ENCODE measurements at places on chromosomes 3 and 15. TPM values are rescaled to one million over a fixed set of nuclear protein-coding genes. Genes with fewer than 3 reads are reported as not detected.

DNA sequence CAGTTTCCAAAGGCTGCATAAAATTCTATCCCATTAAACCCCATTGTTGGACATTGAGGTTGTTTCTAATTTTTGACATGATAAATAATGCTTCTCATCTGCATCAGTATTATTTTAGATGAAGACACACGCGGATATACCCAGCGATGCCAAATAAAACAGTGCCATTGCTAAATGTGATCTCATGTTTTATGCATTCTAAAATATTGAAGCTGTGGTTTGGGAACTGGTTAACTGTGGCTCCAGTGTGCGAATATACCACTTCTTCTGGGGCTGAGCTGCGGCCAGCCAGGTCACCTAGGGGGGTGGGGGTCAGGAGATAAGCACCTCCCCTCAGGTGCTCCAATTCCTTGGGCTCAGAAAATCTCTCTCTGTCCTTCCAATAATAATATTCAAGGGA, 230.0 kb downstream of the ADAMTS9 start:
- H3K4me3 ChIP-seq, result no peak overlapping the region
- H3K27me3 ChIP-seq, result no peaks in the 10 kb centered on the region
- no peak for DNase-seq
- no peaks in the 10 kb centered on the region for H3K4me1 ChIP-seq

DNA sequence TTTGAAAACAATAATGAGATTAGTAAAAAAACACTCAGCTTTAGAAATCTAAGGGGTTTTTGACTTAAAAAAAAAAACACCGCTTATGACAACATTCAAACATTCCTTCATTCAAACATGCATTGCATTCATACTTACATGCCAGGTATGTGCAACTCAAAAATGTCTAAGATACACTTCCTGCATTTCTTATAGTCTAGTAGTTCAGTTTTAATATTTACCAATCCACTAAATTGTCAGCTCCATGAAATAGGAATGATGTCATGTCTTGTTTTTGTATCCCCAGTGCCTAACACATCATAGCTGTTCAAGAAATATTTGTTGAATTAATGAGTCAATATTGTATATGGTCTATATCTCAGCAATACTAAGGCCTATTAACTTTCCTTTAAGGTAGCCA, 51.7 kb downstream of the EIF4E3 start:
- H3K27ac ChIP-seq, result no peak overlapping the region
- no peaks in the 10 kb centered on the region for H3K27me3 ChIP-seq
- DNase-seq, result no peak

DNA sequence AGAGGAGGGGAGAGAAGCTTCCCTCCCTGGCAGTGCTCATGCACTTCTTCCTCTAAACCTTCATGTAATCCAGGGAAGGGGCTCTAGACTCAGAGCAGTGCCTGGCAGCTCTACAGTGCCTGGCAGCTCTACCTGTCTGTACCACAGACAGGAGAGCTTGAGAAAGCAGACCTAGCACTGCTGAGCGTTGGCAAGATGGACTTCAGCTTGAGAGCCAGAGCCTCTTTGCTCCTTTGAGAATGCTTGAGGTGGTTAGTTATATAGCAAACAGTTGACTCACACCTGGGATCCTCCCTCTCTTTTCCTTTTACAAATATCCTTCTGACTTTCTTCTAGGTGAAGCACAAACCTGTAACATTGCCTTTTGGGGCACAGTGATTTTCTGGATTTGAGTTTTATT, 20.9 kb downstream of the FBXO22 start:
- H3K36me3 ChIP-seq, result no peaks in the 10 kb centered on the region
- H3K27ac ChIP-seq, result no peak overlapping the region
- no peak for DNase-seq
- no peaks in the 10 kb centered on the region for H3K27me3 ChIP-seq

- DNase-seq, result no peak
- no peak overlapping the region for H3K4me3 ChIP-seq
- H3K36me3 ChIP-seq, result peaks cover 14% of the 10 kb centered on the region
- H3K27ac ChIP-seq, result peak overlapping the region; percentile 38
- H3K4me1 ChIP-seq, result peaks cover 32% of the 10 kb centered on the region
Measured at GRCh38 chr3:71025516-71025915, 558.0 kb downstream of the FOXP1 start.

DNA sequence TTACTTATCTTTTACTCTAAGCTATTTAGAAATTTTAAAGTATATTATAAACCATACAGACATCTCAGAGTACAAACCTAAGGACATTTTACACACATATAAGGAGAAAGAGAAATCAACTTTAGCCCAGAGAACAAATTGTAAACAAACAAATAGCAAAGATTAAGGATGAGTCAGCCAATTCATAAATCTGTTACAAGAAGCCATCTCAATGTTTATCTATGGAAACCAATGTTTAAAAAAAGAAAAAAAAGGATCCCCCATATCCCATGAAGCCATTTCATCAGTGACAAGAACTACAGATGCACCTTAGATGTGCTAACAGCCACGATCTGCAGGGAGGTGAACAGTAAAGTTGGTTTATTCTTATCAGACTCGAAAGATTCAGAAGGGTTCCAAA, 437.1 kb downstream of the SHQ1 start:
- DNase-seq, result no peak
- H3K36me3 ChIP-seq, result no peaks in the 10 kb centered on the region
- H3K4me3 ChIP-seq, result no peak overlapping the region
- no peaks in the 10 kb centered on the region for H3K27me3 ChIP-seq

DNA sequence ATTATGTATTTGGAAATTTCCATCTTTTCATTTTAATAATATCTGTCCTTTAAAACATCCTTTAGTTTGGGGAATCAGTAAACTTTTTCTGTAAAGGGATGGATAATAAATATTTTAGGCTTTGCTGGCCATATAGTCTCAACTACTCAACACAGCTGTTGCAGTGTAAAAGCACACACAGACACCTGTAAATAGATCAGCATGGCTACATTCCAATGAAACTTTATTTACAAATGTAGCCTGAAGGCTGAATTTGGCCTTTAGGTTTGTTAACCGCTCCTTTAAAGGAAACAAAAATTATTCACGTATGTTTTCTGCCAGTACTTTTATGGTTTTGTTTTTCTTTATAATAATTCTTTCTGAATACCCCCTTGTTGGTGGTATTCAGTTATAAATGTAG, 184.8 kb downstream of the ADAMTSL3 start:
- no peaks in the 10 kb centered on the region for H3K36me3 ChIP-seq
- no peaks in the 10 kb centered on the region for H3K4me1 ChIP-seq
- no peak overlapping the region for H3K4me3 ChIP-seq
- H3K27me3 ChIP-seq, result no peaks in the 10 kb centered on the region
- H3K27ac ChIP-seq, result no peak overlapping the region

DNA sequence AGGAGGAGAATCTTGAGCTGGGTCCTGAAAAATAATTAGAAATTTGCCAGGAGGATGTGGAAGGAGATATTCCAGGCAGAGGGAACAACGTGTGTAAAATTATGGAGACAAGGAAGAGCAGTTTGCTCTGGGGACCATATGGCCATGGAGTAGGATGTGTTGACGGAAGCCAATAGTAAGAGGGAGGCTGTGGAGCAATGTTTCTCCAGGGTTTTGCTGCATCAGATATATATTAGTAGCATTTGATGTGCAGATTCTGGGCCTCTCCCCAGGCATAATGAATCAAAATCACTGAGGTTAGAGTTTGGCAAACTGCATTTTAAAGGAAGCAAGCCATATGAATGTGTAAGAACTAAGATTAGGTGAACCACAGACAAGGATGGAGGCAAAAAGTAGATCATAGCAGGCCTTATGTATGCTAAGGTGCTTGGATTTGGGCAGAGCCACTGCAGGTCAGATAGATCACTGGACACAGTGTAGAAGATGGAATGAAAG, 192.9 kb upstream of the IL12A start:
- H3K36me3 ChIP-seq, result no peaks in the 10 kb centered on the region
- no peak for DNase-seq
- H3K27me3 ChIP-seq, result no peaks in the 10 kb centered on the region

GRCh38 chr3:150069633-150070032, 98.9 kb upstream of the PFN2 start:
- H3K27ac ChIP-seq, result no peak overlapping the region
- no peak for DNase-seq
- H3K4me1 ChIP-seq, result no peaks in the 10 kb centered on the region
- no peaks in the 10 kb centered on the region for H3K36me3 ChIP-seq
- no peaks in the 10 kb centered on the region for H3K27me3 ChIP-seq

DNA sequence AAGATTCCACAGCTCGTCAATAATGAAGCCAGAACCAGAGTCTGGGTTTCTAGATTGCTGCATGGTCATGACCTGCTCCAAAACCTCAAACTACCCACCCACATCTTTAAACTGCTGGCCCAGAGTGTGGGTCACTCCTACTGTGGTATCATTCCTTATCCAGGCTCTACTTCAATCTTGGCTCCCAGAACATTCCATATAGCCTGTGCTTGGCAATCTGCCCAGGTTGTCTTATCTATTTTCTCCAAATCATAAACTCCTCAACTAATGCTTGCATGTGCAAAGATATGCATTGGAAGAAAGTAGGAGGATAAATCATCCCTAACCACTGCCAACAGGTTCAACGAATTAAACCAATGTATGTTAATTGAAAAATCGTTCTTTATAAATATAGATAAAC, 169.7 kb downstream of the ANXA2 start:
- no peaks in the 10 kb centered on the region for H3K4me1 ChIP-seq
- no peaks in the 10 kb centered on the region for H3K36me3 ChIP-seq
- no peak overlapping the region for H3K4me3 ChIP-seq
- no peak for DNase-seq

Gene DLEC1
- total RNA-seq, result 0.11 TPM

Gene ALS2CL
- 49.0 TPM for total RNA-seq

Gene LRRC34
- total RNA-seq, result 3.5 TPM

Gene MYO9A
- 128 TPM for total RNA-seq

Gene PLSCR5
- not detected for total RNA-seq

Gene DOCK3
- total RNA-seq, result 3.9 TPM

Gene AHSG
- 0.53 TPM for total RNA-seq

Gene ADPRH
- total RNA-seq, result 32.1 TPM

All from ascending aorta (tissue), 2 donors.